NCI-H2171 (cell line): ENCODE measurements at places on chromosomes 4 and X.

GRCh38 chr4:165207016-165207430, 338 bp upstream of the KLHL2 start:
- no peak for DNase-seq

GRCh38 chr4:30860978-30861377, 140.8 kb downstream of the PCDH7 start:
- no peak for DNase-seq

GRCh38 chr4:112184438-112184837, 39.2 kb downstream of the FAM241A start:
- DNase-seq = no peak

DNA sequence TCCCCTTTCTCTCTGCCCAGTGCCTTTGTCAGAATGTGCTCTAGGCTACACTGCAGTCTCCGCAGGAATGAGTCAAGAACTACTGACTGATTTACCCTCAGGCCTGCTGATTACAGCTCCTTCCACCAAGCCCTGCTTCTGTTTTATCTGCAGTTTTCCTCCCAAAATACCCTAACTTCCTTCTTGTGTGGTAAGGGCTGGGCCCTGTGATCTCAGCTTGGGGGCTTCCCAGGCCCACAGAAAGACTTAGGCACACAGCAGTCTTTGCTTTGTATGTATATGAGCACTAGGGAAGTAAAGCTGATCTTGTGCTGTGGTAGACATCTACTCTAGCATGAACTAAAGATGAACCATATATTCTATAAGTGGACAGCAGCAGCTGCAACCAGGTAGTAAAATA, 18.8 kb downstream of the PAK3 start:
- DNase-seq = no peak
